ENCODE measurements at places on chromosomes 11 and 22. TPM values are rescaled to one million over a fixed set of nuclear protein-coding genes. Genes with fewer than 3 reads are reported as not detected.
A peak's percentile ranks its signal among the peaks of the same experiment; 100 is the strongest.

MRGPRE gene
- total RNA-seq: not detected

AQP11 gene
- total RNA-seq: 0.14 TPM

SLC22A25 gene
- total RNA-seq: not detected

OR51G1 gene
- total RNA-seq: not detected

SLC22A8 gene
- not detected for total RNA-seq

LSP1 gene
- total RNA-seq: 179 TPM

ACER3 gene
- total RNA-seq: 4.2 TPM

- no peak for DNase-seq
- no peak overlapping the region for H3K27ac ChIP-seq
- H3K27me3 ChIP-seq: no peaks in the 10 kb centered on the region
- H3K36me3 ChIP-seq: no peaks in the 10 kb centered on the region
These were observed 40.8 kb upstream of the E2F8 start for GRCh38 chr11:19281555-19281954.

- H3K27ac ChIP-seq: no peak overlapping the region
- H3K4me3 ChIP-seq: no peak overlapping the region
- no peaks in the 10 kb centered on the region for H3K27me3 ChIP-seq
These were observed 49.1 kb upstream of the VPREB1 start for GRCh38 chr22:22195265-22196017.

GRCh38 chr11:101583251-101584128 is at the start of gene TRPC6:
TRPC6 (minus strand) TSS chr11:101584007; CDS start chr11:101583503, 504 bp downstream.
- peaks cover 17% of the 10 kb centered on the region for H3K27me3 ChIP-seq
- no peaks in the 10 kb centered on the region for H3K36me3 ChIP-seq
- H3K4me1 ChIP-seq: no peaks in the 10 kb centered on the region
- no peak for DNase-seq
- no peak within 1 kb of the TSS for H3K4me3 ChIP-seq
- H3K27ac ChIP-seq: no peak within 1 kb of the TSS

DNA sequence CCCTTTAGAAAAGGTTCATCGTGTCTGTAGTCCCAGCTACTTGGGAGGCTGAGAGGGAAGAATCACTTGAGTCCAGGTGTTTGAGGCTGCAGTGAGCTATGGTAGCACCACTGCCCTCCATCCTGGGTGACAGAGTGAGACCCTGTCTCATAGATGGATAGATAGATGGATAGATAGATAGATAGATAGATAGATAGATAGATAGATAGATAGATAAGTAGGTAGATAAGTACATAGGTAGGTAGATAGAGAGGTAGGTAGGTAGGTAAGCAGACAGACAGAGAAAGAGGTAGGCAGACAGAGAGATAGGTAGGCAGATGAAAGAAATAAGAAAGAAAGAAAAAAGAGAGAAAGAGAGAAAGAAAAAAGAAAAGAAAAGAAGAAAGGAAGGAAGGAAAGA is 156.4 kb downstream of the GRIK4 start:
- no peak overlapping the region for H3K4me3 ChIP-seq
- H3K36me3 ChIP-seq: no peaks in the 10 kb centered on the region
- peaks cover 2% of the 10 kb centered on the region for H3K27me3 ChIP-seq

DNA sequence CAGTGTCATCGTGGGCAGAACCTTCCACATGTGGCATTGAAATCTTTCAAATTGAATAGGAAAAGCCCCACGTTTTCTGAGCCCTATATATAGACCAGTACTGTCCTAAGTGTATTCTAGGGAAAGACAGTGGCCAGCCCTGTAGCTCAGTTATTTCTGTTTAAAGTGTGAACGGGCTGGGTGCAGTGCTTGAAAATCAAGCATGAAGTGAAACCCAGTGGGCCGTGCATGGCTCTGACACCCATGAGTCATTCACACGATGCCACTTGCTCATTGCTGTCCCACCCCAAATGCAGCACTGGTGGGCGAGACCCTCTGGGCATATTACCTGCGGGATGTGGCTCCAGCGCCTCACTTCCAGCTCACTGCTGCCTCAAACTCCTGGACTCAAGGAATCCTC is 29.8 kb upstream of the CCDC188 start:
- no peak for DNase-seq
- H3K4me3 ChIP-seq: no peak overlapping the region
- H3K4me1 ChIP-seq: no peaks in the 10 kb centered on the region
- H3K27me3 ChIP-seq: no peaks in the 10 kb centered on the region

DNA sequence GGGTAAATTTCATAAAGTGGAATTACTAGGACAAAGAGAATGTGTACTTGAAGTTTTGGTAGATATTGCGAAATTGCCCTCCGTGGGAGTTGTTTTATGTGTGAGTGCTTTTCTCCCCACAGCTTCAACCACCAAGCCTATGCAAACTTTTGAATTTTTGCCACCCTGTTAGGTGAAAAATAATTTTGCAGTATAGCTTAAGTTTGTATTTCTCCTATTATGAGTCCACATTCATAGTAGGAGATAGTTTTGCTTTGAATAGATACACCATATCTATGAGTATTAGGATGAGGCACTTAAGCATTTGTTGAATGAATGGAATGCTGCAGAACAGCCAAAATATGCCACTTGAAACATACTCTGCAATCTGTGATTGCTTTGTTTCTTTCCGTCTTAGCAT is 43.6 kb downstream of the UVRAG start:
- no peaks in the 10 kb centered on the region for H3K4me1 ChIP-seq
- DNase-seq: no peak
- H3K27me3 ChIP-seq: no peaks in the 10 kb centered on the region
- no peak overlapping the region for H3K4me3 ChIP-seq
- H3K36me3 ChIP-seq: peaks cover 2% of the 10 kb centered on the region

DNA sequence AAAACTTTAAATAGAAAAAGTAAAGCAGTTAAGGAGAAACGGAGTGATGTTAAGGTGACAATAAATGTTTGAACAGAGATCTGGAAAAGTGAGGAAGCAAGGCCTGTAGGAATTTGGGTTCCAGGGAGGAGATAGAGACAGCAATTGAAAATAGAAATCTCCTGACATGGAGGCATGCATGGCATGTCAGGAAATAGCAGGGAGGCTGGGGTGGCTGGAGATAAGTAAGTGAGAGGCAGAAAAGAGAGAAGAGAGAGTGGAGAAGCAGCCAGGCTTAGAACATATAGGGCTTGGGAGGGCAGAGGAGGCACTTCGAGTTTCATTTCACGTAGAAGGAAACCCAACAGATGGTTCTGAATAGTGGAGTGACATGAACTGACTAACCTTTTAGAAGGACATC is 185.5 kb downstream of the LRRC4C start:
- no peaks in the 10 kb centered on the region for H3K27me3 ChIP-seq
- no peak for DNase-seq
- no peak overlapping the region for H3K27ac ChIP-seq
- H3K4me1 ChIP-seq: no peaks in the 10 kb centered on the region
- H3K4me3 ChIP-seq: no peak overlapping the region

GRCh38 chr11:1308743-1309497 is 512 bp downstream of the TOLLIP start:
- peak overlapping the region; percentile 88 for H3K27ac ChIP-seq
- H3K4me1 ChIP-seq: peaks cover 34% of the 10 kb centered on the region
- peaks cover 6% of the 10 kb centered on the region for H3K36me3 ChIP-seq
- DNase-seq: no peak
- peak overlapping the region; percentile 58 for H3K4me3 ChIP-seq

- no peak overlapping the region for H3K27ac ChIP-seq
- H3K36me3 ChIP-seq: no peaks in the 10 kb centered on the region
- no peaks in the 10 kb centered on the region for H3K27me3 ChIP-seq
- no peaks in the 10 kb centered on the region for H3K4me1 ChIP-seq
- DNase-seq: no peak
These were observed 45.2 kb downstream of the LGR4 start for GRCh38 chr11:27427183-27427980.

DNA sequence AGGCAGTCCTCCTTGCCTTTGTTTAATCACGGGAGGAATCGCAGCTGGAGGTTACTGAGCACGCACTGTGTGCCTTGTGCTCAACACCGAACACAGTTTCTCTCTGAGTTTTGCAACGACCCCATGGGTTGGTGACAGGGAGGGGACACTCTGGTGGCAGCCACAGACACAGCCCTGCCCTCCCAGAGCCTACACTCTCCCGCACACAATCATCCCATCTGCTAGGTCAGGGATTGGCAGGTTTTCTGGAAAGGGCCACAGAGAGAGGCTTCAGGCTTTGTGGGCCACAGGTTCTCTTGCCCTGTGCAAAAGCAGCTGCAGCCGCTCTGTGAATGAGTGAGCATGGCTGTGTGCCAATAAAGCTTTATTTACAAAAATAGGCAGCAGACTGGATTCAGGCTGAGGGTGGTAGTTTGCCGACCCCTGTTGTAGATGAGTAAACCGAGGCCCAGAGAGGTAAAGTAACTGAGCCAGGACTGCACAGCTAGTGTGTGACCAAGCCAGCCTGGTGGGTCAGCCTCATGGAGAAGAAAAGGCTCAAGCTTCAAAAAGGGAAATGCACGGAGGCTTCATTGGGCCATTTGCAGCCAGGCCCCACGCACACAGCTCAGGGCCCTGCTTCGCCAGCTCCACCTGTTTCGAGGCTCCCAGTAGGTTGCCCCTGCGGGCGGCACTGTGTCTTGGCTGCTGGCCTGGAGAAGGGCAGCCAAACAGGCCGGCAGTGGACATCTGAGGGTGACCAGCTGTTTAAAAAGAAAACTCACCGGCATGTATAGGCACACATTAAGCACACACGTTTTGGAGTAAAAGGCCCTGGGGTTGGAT is 16.3 kb downstream of the LTO1 start:
- peaks cover 2% of the 10 kb centered on the region for H3K36me3 ChIP-seq
- H3K4me3 ChIP-seq: no peak overlapping the region
- H3K27me3 ChIP-seq: no peaks in the 10 kb centered on the region
- DNase-seq: no peak
- no peaks in the 10 kb centered on the region for H3K4me1 ChIP-seq

GRCh38 chr11:93529707-93530467 is 13.3 kb downstream of the SMCO4 start:
- no peak overlapping the region for H3K4me3 ChIP-seq
- DNase-seq: peak; percentile 63
- no peaks in the 10 kb centered on the region for H3K27me3 ChIP-seq
- peaks cover 82% of the 10 kb centered on the region for H3K4me1 ChIP-seq

- H3K36me3 ChIP-seq: no peaks in the 10 kb centered on the region
- H3K4me3 ChIP-seq: no peak overlapping the region
- H3K27me3 ChIP-seq: no peaks in the 10 kb centered on the region
- H3K4me1 ChIP-seq: no peaks in the 10 kb centered on the region
These were observed 10.8 kb upstream of the CD81 start for GRCh38 chr11:2366276-2366675.

DNA sequence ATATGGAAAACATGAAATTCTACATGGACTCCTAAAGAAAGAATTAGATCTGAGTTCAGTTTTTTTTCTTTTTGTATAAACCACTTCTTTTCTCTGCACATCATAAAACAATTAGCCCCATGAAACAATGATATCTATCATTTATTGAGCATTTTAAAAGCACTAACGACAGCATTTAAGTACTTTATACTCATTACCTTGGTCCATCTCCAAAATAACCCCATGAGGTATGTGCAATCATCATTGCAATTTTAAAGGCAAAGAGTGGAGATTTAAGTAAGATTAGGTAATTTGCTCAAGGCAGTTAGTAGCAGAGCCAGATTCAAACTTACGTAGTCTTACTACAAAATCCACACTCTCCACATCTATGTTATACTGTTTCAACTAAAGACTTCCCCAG is 177.7 kb upstream of the RAG2 start:
- no peaks in the 10 kb centered on the region for H3K27me3 ChIP-seq
- DNase-seq: no peak
- H3K4me1 ChIP-seq: no peaks in the 10 kb centered on the region
- H3K27ac ChIP-seq: no peak overlapping the region
- H3K36me3 ChIP-seq: no peaks in the 10 kb centered on the region
- H3K4me3 ChIP-seq: no peak overlapping the region

- peak overlapping the region; percentile 89 for H3K27ac ChIP-seq
- H3K4me3 ChIP-seq: peak overlapping the region; percentile 89
- no peaks in the 10 kb centered on the region for H3K27me3 ChIP-seq
These were observed 576 bp upstream of the SC5D start for GRCh38 chr11:121291896-121292494.

- H3K4me1 ChIP-seq: no peaks in the 10 kb centered on the region
- H3K27me3 ChIP-seq: no peaks in the 10 kb centered on the region
- no peak overlapping the region for H3K4me3 ChIP-seq
- no peaks in the 10 kb centered on the region for H3K36me3 ChIP-seq
- H3K27ac ChIP-seq: no peak overlapping the region
- DNase-seq: no peak
These were observed 43.7 kb downstream of the ISX start for GRCh38 chr22:35109616-35110015.

GRCh38 chr11:61309739-61310138 is 14.6 kb upstream of the VWCE start:
- peaks cover 91% of the 10 kb centered on the region for H3K36me3 ChIP-seq
- H3K4me3 ChIP-seq: no peak overlapping the region
- no peaks in the 10 kb centered on the region for H3K27me3 ChIP-seq
- no peak for DNase-seq
- no peaks in the 10 kb centered on the region for H3K4me1 ChIP-seq

DNA sequence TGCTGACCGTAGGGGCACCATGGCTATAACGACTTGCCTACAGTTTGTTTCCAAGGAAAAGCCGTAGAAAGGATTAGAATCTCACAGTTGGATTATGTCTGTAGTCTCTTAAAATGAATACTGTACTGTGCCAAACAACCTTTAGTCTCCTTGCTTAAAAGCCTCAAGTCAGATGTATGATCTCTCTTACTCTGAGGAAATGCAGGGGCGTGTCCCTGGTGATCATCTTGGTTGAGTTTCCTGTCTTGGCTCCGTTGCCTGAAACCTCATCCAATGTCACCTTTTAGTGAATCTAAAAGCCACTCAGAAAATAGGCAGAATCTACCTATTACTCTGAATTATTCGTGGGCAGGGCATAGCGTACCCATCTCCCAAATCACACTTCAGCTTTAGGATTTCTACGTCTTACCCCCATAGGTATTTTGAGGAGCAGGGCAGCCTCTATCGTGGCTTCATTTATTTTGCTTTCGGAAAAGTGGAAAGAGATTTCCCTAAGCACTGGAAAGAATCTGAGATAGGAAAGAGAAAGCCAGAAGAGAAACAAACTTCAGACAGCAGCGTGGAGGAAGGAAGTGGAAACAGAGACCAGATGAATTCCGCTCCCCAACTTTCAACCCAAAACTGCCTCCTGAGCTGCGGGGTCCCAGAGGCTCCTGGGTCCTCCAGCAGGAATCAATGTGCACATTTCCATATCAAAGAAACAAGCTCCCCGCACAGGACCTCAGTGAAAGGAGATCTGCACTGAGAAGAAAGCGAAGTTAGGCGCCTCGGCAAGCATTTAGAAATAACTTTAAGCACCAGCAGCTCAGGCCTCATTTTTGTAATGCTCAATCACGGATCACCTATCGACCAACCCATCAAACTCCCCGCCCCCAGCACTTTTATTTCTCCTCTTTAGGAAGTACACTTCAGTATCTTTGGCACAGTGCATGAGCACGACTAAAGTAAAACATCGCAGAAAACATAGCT is 245.8 kb downstream of the ETS1 start:
- H3K4me1 ChIP-seq: peaks cover 25% of the 10 kb centered on the region
- no peaks in the 10 kb centered on the region for H3K36me3 ChIP-seq
- H3K27ac ChIP-seq: peak overlapping the region; percentile 86
- H3K4me3 ChIP-seq: no peak overlapping the region
- DNase-seq: no peak

GRCh38 chr11:45872651-45873356 is 12.6 kb upstream of the MAPK8IP1 start:
- no peaks in the 10 kb centered on the region for H3K27me3 ChIP-seq
- H3K36me3 ChIP-seq: peaks cover 68% of the 10 kb centered on the region
- H3K4me3 ChIP-seq: no peak overlapping the region
- no peak overlapping the region for H3K27ac ChIP-seq
- no peaks in the 10 kb centered on the region for H3K4me1 ChIP-seq
